ENCODE measurements at places on chromosomes 4 and X.

DNA sequence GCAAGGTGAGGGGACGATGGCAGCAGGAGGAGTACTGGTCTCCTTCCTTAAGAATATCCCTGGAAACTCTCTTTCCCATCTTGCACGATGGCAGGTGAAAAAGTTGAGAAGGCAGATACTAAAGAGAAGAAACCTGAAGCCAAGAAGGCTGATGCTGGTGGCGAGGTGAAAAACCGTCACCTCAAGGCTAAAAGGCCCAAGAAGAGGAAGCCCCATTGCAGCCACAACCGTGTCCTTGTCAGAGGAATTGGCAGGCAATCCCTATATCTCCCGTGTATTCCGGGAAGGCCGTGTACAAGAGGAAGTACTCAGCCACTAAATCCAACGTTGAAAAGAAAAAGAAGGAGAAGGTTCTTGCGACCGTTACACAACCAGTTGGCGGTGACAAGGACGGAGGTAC is 40.0 kb downstream of the CRLF2 start:
- DNase-seq: no peak

- no peak for DNase-seq
These were observed 111.5 kb downstream of the GNL3L start for GRCh38 chrX:54641530-54641929.

GRCh38 chr4:90584051-90584450 is 456.9 kb downstream of the CCSER1 start:
- no peak for DNase-seq

GRCh38 chrX:33001107-33001506 is 210.2 kb downstream of the DMD start:
- no peak for DNase-seq

DNA sequence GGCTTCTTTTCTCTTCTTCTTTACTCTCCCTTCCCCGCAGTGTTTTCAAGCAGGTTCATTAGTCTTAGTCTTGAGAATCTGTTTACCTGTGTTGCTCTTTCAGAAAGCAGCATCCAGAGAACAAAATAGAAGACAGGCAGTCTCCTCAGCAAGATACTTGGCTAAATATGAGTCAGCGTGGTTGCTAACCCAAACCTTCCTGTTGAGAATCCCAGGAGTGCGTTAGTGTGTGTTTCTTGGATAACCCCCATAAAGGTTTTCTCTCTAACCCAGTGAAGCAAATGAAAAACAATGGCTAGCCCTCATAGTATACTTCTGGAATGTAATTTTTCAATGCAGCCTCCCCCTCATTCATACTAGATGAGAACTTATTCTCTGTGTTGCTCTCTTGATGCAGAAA is 41.1 kb downstream of the BMPR1B start:
- DNase-seq: no peak

- DNase-seq: no peak
These were observed 4.6 kb downstream of the SASH3 start for GRCh38 chrX:129784371-129784770.

DNA sequence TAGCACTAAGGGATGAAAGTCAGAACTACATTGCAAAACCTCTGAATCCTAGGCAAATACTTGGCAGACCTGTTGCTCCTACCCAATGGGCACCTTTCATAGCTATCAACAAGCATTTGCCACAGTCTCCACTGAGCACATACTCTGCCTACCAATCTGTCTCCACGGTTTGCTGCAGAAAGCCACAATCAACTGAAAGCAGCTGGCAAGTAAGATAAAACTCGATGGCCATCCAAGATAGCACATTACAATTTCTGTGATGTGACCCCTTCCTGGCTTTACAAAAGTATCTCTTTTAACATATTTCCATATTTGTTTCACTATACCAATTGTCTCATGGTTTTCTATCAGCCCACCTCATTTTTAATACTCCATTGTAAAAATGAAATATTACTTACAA is 1060.5 kb upstream of the INTU start:
- DNase-seq: no peak

All from heart left ventricle (tissue), 16 donors.